ENCODE measurements at places on chromosomes 3 and 15.

DNA sequence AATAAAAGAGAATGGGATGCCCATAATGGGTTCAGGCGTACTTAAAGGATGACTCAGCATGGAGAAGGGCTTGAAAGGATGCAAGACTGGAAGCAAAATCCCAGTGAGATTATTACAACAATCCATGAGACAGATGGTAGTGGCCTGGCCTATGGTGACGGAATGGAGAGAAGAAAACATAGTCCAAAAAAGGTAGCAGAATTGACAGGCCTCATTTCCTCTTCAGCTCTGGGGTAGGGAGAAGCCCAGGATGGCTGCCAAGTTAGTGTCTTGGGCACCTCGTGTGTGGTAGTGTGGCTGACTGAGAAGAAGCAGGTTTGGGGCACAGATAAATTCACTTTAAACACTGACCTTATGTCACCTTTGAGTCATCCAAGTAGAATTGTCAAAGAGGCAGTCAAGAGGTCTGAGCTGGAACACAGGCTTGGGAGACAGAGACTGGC, 18.1 kb downstream of the MB21D2 start:
- no peak for DNase-seq

DNA sequence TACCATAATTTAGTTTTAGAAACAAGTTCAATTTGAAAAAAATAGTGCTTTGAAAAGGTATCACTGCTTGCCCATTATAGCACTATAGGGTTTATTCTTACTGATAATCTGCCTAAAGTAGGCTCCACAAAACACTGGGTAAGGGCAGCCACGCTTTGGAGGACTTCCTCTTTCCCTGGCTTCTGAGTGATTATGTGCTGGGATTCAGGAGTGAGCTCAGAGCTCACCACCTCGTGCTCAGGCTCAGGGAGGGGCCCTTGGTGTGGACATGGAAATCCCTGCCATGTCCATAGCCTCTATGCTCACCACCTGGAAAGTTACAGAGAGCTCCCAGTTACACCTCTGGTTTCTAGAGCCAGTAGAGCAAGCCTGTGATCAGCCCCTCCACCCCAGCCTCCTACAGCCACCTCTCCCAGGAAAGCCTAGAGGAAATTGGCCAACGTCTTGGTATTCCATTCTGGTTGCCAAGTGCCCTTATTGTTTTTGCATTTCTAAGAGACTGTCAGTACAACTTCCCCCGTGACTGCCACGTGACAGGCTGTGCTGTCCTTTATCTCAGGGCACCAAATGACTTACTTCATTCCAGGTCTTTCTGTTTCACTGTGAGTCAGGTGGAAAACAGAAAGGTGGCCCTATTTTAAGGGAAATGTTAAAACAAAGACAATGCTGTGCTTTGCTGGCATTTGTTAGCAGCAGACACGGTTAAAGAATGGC, 316.0 kb downstream of the RORA start:
- no peak for DNase-seq

GRCh38 chr15:54482251-54482650, 504.0 kb downstream of the UNC13C start:
- DNase-seq, result no peak

- DNase-seq, result no peak
These were observed 688.9 kb upstream of the NAALADL2 start for GRCh38 chr3:174170248-174170647.

DNA sequence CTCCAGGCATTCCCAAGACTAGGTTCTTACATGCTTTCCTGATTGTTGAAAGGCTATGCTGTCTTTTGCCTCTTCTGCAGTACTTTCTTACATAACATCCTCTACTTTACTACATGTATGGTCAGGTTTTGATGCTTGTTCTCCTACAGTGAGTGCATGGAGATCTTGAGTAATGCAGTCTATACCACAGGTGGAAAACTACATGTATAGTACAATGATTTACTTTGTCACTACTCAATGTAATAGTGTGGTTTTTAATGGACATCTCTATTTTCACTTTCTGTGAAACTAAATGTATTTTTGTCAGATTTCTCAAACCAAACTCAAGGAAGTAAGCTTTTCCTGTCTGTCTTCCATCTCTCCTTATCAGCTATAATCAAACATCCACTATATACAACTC, 657.0 kb downstream of the TUSC7 start:
- DNase-seq, result no peak

- DNase-seq, result no peak
These were observed 1.5 kb upstream of the CPLX3 start for GRCh38 chr15:74824976-74825375.

All from NCI-H526 (cell line).